Omental fat pad (tissue), 4 donors: ENCODE measurements at places on chromosomes 13 and 19.

DNA sequence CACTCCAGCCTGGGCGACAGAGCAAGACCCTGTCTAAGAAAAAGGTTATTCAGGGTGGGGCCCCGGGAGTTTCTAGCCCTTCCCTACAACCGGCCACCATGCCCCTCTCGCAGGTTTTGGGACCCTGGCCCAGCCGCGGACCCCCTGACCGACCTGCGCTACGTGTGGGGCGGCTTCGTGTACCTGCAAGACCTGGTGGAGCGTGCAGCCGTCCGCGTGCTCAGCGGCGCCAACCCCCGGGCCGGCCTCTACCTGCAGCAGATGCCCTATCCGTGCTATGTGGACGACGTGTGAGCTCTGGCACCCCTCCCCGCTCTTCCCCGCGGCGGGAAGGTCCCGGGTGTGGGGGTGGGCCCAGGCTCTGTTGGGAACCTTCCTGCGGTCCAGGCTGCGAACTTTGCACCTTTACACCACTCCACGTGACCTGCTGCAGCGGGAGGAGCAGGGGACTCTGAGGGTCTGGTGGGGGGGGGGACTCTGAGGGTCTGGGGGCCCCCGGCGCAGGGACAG is 6.3 kb downstream of the ABCA7 start:
- DNase-seq: no peak

DNA sequence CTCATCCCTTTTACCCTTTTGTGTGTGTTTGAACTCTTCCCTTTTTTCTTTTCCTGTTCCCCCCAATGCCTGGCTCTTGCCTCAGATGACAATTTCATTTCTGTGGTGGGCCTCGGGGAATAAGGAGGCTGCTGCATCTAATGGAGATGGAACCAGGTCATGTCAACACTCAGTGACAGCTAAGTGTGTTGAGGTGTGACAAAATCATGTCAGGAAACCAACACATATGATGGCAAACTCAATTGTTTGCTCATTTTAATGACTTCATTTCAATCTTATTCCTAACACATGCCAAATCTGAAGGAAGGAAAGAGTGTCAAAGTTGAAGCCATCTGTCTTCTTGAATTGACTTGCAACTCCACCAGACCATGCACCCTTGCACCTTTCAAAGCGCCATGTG is 36.7 kb downstream of the TNFSF11 start:
- DNase-seq: no peak

DNA sequence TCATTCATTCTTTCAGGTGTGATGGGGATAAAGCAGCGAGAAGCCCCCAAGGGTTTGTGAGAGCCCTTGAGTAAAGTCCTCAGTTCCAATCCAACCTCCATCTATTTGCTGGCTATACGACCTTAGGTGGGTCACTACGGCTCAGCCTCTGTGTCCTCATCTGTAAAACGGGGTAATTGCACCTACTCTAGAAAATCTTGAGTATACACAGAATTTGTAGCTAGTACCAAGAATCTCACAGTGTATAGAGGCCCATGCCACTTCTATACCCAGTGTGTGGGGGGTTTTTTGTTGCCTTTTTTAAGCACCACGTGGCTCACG is 406 bp upstream of the DNMT1 start:
- DNase-seq: no peak

DNA sequence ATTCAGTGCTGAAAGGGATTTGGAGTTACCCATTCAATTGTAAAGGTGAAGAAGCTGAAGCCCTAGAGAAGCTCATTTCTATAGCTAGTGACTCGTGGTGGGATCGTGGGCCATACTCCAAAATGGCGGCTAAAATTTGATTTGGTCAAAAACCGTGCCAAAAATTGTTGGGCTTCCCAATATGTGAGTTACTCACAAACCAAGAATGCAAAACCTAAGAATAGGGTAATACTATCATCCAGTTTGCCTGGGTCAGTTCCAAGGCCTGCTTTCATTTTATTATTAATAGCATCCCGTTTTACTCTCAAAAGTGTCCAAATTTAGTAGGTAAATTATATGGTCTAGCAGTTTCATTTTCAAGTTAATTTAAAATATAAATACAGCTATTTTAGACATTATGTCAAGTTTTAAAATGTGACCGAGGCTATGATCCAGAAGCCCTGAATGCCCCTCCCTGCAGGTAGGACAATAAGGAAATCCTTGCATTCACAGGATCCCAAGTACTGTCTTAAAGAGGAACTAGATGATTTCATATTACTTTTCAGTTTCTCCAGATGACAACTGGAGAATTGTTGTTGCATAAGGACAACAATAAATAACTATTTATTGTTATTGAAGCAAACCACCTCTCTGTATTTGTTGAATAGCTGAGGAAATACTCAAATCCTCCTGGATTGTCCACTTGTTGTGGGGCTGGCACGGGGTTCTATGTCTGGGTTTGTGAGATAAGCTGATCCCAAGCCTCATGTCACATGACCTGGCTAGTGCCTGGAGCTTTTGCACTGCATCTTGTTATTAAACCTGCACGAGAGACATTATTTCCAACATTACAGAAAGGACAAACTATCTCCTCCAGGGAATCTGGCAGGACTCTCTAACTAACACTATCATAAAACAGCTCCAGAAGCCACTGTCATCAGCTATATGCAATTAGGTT is 11.6 kb upstream of the RAP2A start:
- no peak for DNase-seq
